ENCODE measurements at places on chromosomes 12 and 14.

- DNase-seq, result no peak
Measured at GRCh38 chr14:94110552-94111181, at the start of gene IFI27. TSS of gene IFI27 (plus strand) at chr14:94110736.

GRCh38 chr12:99277591-99278379, 369.8 kb upstream of the GARIN6 start:
- DNase-seq, result no peak

GRCh38 chr14:97283426-97283825, 486.2 kb downstream of the VRK1 start:
- DNase-seq, result no peak

DNA sequence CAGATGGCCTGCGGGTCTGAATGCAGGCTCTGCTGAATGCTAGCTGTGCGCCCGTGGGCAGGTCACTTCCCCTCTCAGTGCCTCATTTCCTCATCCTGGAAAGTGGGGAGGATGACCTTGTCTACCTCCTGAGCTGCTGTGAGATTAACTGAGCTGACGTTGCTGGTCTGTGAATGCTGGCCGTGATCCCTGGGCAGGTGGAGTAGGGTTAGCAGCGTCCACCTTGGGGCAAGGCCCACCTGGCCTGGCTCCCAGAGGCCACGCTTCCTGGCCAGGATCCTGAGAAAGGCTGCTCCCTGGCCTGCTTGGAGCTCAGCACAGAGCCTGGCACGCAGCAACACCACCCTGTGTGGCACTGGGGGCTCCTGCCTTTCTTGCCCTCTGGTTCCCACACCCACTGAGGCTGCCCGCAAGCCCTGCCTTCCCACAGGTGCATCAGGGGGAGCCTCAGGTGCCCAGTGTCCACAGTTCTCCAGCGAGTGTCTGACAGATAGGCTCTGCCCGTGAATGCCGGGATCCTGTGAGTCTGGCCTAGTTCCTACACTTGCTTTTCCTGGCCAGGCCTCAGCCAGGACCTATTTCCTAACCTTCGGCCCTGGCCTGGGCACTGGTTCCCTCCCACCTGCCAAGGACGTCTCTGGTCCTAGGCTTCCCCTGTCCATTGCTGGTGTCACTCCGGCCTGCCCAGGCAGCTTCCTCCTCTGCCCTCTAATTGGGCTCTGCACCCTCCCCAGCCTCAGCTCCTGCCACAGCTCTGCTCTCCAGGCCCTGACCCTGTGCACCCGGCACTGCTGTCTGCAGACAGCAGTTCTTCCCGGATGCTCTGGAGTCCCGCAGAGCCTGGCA, 37.2 kb upstream of the TDRD9 start:
- DNase-seq, result no peak

DNA sequence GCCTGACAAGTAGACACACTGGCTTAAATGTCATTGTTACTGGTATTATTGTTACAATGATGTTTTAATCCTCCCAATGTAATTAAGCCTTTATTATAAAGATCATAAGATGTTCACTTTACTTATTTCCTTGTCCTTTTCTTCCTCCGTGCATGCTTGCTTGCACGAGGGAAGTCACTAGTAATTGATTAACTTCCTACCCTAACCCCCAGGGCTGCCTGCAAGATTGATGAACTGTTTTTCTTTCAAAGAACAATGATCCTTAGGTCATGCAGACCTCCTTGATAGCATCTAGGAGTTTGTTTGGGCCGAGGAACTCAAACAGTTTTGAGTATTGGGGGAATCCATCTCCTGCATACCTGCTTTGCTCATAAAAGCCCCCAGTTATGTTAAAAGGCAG, 43.0 kb downstream of the GLRX5 start:
- no peak for DNase-seq

DNA sequence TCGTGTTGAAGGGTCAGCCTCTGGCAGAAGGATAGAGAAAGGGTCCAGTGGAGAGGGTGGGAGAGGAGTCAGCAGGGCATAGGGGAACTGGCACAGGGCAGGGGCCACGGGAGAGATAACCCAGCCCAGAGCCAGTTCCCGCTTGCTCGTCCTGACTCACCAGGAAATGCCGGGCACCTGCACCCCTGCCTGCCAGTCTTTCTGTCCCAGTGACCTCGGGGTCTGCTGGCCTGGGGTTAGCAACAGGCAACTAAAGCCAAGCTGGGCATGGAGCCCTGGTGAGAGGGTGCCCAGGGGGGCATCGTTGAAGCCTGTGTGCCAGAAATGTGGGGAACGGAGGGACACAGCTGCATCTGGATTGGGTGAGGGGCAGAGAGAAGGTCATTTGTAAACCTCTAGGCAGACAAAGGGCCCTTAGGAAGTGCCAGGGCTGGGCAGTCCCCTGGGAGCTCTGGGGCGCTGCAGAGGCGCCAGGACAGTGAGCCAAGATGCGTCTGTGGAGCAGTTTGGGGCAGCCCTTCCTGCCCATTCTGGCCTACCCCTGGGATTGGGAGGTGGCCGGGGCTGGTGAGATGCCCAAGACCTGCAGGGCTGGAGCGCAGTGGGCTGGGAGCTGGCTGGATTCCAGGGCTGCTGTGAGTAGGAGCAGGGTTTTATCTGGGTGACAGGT, 5.5 kb downstream of the TNFAIP2 start:
- no peak for DNase-seq

GRCh38 chr14:102781063-102781462, 3.8 kb downstream of the TRAF3 start:
- peak; percentile 4 for DNase-seq

DNA sequence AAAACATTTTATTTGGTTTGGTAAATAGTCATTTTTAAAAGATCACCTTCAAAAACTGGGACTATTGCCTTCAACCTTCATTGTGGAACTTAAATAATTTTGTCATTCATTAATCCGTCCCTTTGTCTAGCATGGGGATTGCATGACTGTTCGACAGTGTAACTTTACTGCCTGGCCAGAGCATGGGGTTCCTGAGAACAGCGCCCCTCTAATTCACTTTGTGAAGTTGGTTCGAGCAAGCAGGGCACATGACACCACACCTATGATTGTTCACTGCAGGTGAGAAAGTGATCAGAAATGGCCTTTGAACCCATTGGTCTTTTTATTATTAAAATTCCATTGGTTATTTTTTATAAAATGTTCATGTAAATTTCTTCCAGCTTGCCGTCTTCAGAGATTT, 37.2 kb upstream of the MYF6 start:
- DNase-seq, result no peak
